ENCODE measurements at places on chromosomes 16 and 17.
A peak's percentile ranks its signal among the peaks of the same experiment; 100 is the strongest.

GRCh38 chr16:70647441-70648359 lies 1.3 kb downstream of the IL34 start:
- DNase-seq = no peak

- no peak for DNase-seq
Measured at GRCh38 chr16:71255721-71256120, 25.2 kb upstream of the HYDIN start.

DNA sequence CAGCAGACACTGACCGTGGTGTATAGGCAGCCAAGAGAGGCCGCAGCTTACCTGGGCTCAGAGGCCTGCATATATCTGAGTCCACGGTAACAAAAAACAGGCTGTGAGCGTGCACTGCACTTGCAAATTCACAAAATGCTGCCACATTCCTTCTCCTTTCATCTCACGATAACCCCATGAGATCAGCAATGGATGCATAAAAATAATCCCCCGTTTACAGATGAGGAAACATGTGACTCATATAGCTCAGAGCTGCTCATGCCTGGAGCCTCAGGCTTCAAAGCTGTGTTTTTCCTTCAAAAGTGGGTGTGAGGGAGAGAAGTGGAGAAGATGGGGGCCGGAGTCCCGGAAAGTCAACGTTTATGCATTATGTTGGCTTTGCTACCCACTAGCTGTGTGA lies 118.3 kb upstream of the FOXF1 start:
- no peak for DNase-seq

DNA sequence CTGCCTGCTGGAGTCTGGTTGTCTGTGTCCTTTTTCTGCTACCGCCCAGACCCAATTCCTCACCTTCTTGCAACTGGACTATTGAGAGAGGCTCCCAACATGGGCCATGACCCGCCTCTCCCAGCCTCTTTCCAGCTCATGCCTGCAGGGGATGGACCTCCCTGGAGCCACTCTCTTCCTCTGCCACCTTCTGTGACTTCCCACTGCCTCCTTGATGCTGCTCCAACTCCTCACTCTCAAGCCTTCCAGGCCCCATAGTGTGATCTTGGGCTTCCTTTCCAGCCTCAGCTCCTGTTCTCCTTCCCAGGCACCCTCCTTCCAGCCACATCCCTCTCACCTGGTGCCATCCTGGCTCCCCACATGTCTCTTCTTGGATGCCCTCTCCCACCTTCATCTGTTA lies 11.1 kb downstream of the ZNF768 start:
- no peak for DNase-seq

DNA sequence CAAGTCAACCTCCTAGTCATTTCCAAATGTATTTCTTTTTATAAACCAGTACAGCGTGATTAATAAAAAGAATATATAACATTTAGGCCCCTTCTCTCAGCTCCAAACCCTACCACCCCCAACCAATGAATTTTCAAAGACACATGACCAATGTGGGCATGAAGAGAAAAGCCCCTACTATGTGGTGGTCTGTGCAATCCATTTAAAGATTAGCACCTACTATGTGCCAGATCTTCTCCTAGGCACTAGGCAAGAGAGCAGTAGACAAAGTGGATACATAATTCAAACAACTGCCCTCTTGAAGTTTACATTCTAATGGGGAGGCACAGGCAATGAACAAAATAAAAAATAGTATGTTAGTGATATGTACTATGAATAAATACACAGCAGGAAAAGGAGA lies 19.4 kb downstream of the AXIN2 start:
- DNase-seq = no peak

- DNase-seq = no peak
Measured at GRCh38 chr17:44795928-44796327, 34.2 kb downstream of the GJC1 start.

DNA sequence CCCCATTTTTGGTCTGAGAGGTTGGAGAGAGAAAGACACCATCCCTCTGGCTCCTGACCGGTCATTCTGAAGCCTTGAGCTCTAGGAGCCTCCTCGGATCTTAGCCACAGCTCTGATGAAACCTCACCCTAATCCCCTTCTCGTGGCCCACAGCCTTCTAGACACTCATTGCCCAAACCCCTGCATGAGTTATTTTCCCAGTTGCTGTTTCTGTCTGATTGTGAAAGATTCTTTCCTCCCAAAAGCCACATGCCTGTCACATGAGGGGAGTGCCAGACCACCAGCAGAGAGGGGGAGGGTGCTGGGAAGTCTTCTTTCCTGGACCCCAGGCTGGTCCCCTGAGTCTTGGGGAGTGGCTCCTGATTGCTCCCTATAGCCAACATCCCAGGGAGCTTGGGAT lies 17.6 kb upstream of the ABR start:
- DNase-seq = no peak

DNA sequence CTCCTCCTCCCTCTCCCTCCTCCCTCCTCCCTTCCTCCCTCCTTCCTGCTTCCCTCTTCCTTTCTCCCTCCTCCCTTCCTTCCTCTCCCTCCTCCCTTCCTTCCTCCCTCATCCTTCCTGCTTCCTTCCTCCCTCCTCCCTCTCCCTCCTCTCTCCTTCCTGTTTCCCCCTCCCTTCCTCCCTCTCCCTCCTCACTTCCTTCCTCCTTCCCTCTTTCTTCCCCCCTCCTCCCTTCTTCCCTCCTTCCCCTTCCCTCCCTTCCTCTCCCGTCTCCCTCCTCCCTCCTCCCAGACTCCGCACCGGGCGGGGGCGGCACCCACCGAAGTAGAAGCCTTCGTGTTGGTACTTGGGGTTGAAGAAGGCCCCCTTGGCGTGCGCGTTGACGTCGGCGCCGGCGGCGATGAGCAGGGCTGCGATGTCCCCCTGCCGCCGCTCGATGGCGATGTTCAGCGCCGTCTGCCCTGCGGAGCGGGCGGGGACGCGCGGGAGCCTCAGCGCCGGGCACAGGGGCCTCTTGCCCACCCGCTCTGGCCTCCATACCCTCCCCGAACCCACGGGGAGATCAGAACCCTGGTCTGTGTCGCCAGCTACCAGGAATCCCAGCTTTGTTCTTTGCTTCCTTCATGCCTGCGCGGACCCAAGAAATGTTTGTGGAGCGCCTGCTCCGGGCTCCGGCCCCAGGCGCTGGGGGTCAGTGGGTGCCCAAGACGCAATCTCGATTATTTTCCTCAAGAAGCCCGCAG lies 22.2 kb downstream of the TRPV3 start:
- peak; percentile 71 for DNase-seq

DNA sequence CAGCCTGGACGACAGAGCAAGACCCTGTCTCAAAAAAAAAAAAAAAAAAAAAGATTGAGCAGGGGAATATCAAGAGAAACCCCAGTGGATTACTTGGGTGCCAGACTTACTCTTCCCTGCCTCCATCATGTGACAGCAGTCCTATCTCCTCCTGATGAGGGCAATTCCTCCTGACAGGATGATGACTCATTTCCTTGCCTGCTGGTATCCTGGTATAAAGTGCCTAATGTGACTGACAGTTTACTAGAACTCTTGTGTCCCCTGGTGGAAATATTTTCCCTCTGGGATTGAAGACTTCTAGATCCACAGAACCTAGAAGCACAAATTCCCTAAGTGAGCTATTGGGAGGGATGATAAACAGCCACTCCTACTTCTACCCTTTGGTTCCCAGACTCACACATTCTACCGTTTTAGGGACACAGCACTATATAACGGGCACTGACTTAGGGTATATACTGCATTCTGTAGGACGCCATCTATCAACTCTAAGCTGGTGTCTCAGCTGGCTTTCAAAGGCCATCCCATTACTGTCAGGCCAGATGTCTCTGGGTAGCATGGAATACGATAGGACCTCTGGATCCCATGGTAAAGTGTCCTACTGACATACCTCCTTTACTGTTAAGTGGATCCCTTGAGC lies 114.6 kb upstream of the MED13 start:
- DNase-seq = no peak

DNA sequence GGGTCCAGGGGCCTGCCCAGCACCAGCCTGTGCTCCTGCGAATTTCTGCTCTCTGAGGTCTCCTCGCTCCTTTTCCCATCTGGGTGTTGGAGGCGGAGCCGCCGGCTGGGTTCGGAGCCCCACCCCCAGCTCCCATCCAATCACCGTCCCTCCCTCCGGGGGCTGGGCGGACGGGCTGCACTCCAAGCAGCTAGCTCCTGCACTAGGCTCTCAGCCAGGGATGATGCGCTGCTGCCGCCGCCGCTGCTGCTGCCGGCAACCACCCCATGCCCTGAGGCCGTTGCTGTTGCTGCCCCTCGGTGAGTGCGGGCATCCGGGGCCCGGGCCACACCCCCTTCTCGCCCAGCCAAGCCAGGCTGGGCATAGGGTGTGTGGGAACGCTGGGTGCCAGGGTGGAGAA lies at the start of gene NRN1L:
TSS of gene NRN1L (plus strand) at position 202 of the 400 bp plus-strand sequence. CDS start at position 221, 19 bp downstream.
- DNase-seq = no peak

GRCh38 chr16:68251832-68252231 lies 6.7 kb downstream of the PLA2G15 start:
- no peak for DNase-seq

DNA sequence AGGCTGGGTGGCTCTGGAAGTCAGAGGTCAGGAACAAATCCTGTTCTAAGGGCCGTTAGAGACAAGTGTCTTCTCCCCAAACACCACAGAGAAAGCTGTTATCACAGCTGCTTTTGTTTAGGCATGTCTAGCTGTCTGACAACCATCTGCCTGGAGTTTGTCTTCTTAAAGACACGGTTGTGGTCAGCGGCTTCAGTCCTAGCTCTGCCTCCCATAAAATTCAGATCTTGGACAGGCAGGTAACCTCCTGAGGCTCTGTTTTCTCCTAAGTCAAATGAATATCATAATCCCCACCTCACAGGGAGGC lies 2.3 kb upstream of the ITGA3 start:
- no peak for DNase-seq

GRCh38 chr16:66970775-66971720 lies 10.0 kb downstream of the CES3 start:
- DNase-seq = no peak

DNA sequence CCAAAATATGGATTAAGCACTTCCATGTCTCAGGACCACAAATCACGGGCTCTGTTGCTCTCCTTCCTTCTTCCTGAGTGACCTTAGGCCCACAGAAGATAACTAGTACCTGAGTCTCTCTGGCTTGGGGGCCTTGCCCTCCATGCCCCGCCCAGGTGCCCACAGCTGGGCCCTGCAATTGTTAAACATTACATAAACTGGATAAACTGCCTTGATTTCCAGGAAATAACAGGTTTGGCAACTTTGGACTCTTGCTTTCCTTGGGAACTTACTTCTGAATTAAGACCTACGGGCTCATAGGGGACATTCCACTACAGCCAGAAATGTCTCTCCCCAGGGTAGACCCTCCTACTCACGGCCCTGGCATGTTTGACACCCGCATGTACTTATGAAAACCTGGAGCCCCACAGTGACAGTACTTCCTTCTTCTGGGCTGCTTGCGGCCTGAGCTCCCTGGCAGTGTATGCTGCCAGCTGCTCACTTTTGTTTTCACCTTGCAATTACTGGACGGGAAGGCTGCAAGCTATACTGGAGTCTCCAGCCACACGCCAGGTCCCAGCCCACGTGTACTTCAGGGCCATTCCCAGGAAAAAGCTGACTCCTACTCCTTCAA lies 2.3 kb upstream of the UBALD2 start:
- DNase-seq = no peak

- DNase-seq = no peak
Measured at GRCh38 chr17:30808785-30809286, 15.7 kb downstream of the CRLF3 start.

- no peak for DNase-seq
Measured at GRCh38 chr17:63523253-63523855, at the start of gene KCNH6. KCNH6 (plus strand) TSS chr17:63523358; CDS start chr17:63523414, 56 bp downstream.

- no peak for DNase-seq
Measured at GRCh38 chr17:2396192-2396567, 4.7 kb downstream of the MNT start.

GRCh38 chr17:11601661-11602060 lies 3.4 kb downstream of the DNAH9 start:
- DNase-seq = no peak

DNA sequence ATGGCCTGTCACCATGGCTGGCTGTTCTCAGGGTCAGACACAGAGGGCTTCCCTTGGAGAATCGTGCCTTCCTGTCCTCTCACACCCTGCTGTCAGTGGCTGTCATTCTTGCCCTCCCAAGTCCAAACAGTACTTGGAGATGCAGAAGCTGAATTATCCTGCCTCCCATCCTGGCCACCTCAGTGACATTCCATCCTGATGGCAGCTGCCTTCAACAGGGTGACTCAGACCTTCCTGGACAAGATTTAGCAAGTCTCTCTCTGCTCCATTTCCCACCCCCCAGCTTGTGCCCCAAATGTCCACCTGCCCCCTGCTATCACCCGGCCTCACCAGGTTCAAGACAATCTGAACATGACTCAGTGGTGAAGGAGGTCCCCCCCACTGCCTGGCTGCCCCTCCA lies 4.8 kb upstream of the KRT36 start:
- DNase-seq = no peak

GRCh38 chr17:55659661-55660060 lies 63.0 kb downstream of the TMEM100 start:
- DNase-seq = no peak

DNA sequence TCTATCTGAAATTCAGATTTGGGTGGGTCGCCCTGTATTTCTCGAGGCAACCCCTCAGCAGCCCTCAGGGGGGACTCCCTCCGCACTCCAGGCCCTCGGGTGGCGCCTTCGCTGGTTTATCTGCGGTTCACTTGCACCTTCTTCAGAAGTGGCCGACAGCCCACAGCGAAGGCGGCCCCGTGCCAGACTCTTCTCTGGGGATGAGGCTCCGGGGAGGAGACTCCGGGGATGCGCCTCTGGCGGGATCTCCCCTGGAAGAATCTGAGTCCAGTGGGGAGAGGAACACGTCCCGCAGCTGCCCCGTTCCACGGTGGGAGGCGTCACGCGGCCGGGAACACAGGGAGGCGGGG lies 63.9 kb upstream of the DNAJA2 start:
- DNase-seq = peak; percentile 33

Measured in activated CD4-positive, alpha-beta T cell treated with anti-CD3 and anti-CD28 coated beads, Interleukin-2, amount 50 U/mL, for 48 hours (primary cell).